ENCODE measurements at places on chromosomes 5 and 9. TPM values are rescaled to one million over a fixed set of nuclear protein-coding genes. Genes with fewer than 3 reads are reported as not detected.

DNA sequence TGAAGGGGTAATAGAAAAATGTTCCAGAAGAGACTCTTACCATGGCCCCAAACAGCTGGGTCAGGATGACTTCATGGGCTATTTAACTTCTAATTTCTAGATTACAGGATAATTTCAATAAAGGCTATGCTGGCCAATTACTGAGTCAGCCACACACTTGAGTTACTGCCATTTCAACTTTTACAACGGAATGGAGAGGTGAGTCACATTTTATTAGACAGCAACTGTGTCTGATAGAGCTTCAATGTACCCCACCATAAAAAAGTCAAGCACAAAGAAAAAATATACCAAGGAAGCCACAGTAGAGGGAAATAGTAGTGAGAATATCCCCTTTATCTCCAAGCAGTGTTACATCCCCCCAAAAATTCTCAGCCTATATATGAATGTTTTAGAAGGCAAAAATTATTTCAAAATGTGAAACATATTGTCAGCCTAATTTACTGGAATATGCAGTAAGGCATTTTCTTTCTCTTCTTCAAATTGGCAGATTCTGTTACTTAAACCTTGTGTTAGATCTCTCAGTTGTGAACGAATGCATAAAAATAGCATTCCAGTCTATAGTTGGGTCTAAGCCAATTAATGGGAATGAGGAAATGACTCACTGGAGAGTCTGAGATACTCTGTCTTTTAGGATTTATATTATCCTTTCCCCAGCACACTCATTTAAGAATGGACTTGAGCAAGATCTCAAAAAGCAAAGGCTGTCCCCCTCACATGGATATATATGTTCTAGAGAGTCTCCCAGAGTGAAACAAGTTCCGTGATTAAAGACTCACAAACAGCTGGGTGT, 47.1 kb upstream of the RAI14 start:
- H3K4me1 ChIP-seq, result peaks cover 28% of the 10 kb centered on the region
- no peaks in the 10 kb centered on the region for H3K27me3 ChIP-seq
- peak overlapping the region; percentile 56 for H3K27ac ChIP-seq
- DNase-seq, result peak; percentile 41
- H3K4me3 ChIP-seq, result no peak overlapping the region

GRCh38 chr9:92650839-92651621, 18.9 kb downstream of the IPPK start:
- H3K27me3 ChIP-seq, result no peaks in the 10 kb centered on the region
- no peak for DNase-seq
- no peak overlapping the region for H3K27ac ChIP-seq
- H3K4me3 ChIP-seq, result no peak overlapping the region
- no peaks in the 10 kb centered on the region for H3K4me1 ChIP-seq
- peaks cover 7% of the 10 kb centered on the region for H3K36me3 ChIP-seq

DNA sequence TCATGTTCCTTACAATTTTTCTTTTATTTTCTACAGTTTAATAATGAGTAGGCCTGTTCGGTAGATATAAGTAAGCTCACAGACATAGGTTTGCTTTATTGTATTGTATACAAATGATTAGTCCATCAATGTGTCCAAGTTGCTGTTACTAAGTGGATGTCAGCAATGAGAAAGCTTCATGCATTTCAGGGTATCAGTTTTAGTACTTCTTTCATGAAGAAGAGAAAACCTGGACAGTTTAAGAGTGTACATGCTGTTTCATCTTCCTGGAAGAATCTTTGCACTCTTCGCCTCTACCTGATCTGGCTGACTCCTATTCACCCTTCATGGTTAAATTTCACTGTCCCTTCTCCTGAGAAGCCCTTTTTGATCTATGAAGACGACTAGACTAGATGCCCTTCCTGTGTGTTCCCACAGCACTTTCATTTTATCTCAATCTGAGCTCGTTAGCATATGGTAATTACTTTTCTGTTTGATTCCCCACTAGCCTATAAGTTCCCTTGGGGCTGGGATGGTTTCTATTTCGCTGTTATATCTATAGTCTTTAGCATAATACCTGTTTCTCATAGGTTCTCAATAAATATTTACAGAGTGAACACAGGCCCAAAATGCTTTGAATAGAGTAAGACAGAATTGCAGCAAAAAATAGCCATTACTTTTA, 70.7 kb downstream of the CETN3 start:
- H3K27ac ChIP-seq, result no peak overlapping the region
- no peak for DNase-seq
- no peak overlapping the region for H3K4me3 ChIP-seq
- no peaks in the 10 kb centered on the region for H3K27me3 ChIP-seq
- no peaks in the 10 kb centered on the region for H3K4me1 ChIP-seq

DNA sequence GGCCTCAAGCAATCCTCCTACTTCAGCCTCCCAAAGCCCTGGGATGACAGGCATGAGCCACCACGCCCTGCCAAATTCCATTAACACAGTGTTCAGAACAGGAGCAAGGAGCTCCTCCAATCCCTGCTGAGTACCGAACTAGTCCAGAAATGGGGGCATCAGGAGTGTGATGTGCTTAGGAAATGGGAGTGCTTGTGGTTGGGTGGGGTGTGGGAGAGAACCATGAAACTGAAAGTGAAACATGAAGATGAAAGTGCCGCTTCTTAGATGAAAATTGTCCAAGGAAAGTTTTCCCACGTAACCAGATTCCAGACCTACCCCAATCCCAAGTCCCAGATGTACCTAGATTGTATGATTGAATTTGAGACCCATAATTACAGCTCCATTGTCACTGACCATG, 16.7 kb upstream of the ZNF131 start:
- H3K4me3 ChIP-seq, result no peak overlapping the region
- H3K27me3 ChIP-seq, result no peaks in the 10 kb centered on the region
- no peaks in the 10 kb centered on the region for H3K4me1 ChIP-seq
- no peak overlapping the region for H3K27ac ChIP-seq
- DNase-seq, result no peak
- H3K36me3 ChIP-seq, result no peaks in the 10 kb centered on the region

The PKN3 gene
- 37.9 TPM for total RNA-seq

The BTNL3 gene
- not detected for total RNA-seq

DNA sequence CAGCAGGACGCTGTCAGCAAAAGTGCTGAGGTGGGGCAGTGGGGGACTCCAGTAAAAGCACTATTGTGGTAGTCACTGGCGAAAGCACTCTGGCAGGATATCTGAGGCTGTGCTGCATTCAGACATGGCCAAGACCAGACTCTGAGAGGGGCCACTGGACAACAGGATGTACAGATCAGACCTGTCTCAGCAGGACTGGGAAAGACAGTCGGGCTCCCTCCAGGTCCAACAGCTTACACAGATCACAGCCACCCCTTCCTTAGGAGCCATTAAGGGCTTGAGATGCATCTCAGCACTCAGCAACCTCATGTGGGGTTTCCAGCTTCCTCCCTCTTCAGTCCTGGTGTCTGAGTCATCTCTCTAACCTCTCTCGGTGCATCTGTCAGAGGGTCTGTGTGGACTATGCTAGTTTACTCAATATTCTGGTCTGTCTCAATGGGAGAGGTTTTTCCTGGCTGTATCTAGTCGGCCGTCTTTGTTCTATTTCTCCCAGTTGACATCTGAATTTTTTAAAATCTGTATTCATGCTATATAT, 154.5 kb downstream of the CWC27 start:
- no peaks in the 10 kb centered on the region for H3K4me1 ChIP-seq
- DNase-seq, result no peak
- no peak overlapping the region for H3K4me3 ChIP-seq
- no peaks in the 10 kb centered on the region for H3K36me3 ChIP-seq
- no peak overlapping the region for H3K27ac ChIP-seq

GRCh38 chr5:14257995-14258403, 114.9 kb downstream of the TRIO start:
- H3K36me3 ChIP-seq, result no peaks in the 10 kb centered on the region

DNA sequence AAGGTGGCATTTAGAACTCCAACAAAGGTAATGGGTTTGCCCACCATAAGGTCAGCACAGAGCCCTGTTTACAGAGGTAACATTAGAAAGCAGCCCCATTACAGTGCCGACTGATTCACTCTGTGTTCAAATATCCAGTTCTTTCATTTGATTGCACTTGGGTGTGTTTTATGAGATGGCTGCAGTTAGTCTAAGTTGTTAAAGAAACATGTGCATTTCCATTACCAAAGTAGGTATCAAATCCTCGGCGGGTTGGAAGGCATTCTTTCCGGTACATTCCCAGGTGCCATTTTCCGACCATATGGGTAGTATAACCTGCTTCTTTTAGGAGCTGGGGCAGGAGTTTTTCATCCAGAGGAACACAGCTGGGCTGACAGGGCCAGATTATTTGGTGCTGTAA, 16.3 kb downstream of the ARSB start:
- no peaks in the 10 kb centered on the region for H3K36me3 ChIP-seq
- H3K4me3 ChIP-seq, result no peak overlapping the region
- H3K4me1 ChIP-seq, result no peaks in the 10 kb centered on the region

DNA sequence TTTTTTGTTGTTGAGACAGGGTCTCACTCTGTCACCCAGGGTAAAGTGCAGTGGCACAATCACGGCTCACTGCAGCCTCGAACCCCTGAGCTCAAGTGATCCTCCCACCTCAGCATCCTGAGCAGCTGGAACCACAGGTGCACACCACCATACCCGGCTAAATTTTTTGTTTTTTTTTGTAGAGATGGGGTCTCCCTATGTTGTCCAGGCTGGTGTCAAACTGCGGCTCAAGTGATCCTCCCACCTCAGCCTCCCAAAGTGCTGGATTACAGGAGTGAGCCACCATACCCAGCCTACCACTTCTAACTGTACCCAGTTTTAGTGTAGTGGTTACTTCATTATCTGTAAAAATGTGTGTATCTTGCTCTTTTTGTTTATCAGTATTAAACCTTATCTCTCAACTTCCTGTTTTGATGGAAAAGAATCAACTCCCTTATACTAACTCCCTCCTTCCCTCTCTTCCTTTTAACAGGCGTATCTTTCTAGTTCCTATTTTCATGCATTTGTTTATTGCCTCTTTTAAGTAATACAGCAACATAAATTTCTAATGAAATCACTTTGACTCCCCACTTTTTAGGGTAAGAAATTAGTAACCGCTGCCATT, 33.1 kb downstream of the GRAMD2B start:
- no peaks in the 10 kb centered on the region for H3K4me1 ChIP-seq
- no peak for DNase-seq
- 0 out of 2 replicates have a peak, but pooled peaks cover 6% of the 10 kb centered on the region for H3K36me3 ChIP-seq
- H3K27ac ChIP-seq, result no peak overlapping the region
- H3K4me3 ChIP-seq, result no peak overlapping the region

DNA sequence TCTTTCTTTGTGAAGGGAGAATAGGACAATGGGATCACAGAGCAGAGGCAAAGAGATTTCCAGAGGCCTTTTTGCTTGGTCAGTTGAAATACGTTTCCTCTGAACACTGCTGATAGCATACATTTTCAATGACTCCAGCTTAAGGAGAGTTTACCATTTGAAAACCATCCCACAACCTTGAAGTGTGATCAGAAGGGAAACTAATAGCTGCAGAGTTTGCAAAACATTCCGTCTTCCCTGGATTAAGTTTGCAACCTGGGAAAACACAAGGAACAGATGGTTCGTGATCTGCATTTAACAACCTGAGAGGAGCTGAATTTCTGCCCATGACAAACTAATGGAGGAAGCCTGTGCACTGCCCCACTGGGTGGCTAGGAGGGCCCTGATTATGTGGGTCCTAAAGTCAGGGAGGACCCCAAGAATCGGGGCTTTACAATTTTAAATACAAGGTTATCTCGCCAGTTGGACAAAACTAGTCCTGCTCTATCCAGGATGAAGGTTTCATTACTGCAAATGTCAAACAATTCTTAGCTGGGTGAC, 35.6 kb downstream of the MTX3 start:
- H3K4me1 ChIP-seq, result peaks cover 10% of the 10 kb centered on the region
- H3K4me3 ChIP-seq, result no peak overlapping the region
- DNase-seq, result no peak
- H3K27me3 ChIP-seq, result no peaks in the 10 kb centered on the region

The NTRK2 gene
- total RNA-seq, result not detected

- no peak overlapping the region for H3K27ac ChIP-seq
- no peaks in the 10 kb centered on the region for H3K27me3 ChIP-seq
- H3K36me3 ChIP-seq, result no peaks in the 10 kb centered on the region
- no peak overlapping the region for H3K4me3 ChIP-seq
Observed at GRCh38 chr5:54282876-54283275, 27.5 kb downstream of the ARL15 start.

The GFI1B gene
- total RNA-seq, result 0.20 TPM

- no peak for DNase-seq
- no peak overlapping the region for H3K4me3 ChIP-seq
- H3K4me1 ChIP-seq, result no peaks in the 10 kb centered on the region
- no peaks in the 10 kb centered on the region for H3K36me3 ChIP-seq
Observed at GRCh38 chr9:94533155-94533554, 21.7 kb upstream of the PCAT7 start.

DNA sequence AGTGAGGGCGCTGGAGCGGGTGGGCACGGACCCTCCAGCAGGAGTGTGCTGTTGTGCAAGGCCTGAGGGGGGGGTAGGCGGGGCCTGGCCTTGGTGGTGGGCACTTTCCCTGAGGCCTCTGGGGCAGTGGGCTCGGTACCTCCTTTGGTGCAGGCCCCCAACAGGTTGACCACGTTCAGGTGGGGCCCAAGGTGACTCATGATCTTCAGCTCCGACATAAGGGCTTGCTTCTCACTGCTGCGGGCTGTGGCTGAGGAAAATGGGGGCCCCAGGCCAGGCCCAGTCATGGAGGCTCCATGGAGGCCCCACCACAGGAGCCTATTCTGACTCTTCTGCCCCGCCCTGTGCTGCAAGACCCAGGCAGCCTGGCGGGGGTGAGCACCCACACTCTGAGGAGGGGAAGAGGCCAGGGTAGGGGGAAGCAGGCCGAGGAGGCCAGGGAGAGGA, 31.5 kb downstream of the PDGFRB start:
- H3K27ac ChIP-seq, result no peak overlapping the region
- no peaks in the 10 kb centered on the region for H3K27me3 ChIP-seq
- no peak overlapping the region for H3K4me3 ChIP-seq
- DNase-seq, result no peak
- peaks cover 9% of the 10 kb centered on the region for H3K4me1 ChIP-seq

DNA sequence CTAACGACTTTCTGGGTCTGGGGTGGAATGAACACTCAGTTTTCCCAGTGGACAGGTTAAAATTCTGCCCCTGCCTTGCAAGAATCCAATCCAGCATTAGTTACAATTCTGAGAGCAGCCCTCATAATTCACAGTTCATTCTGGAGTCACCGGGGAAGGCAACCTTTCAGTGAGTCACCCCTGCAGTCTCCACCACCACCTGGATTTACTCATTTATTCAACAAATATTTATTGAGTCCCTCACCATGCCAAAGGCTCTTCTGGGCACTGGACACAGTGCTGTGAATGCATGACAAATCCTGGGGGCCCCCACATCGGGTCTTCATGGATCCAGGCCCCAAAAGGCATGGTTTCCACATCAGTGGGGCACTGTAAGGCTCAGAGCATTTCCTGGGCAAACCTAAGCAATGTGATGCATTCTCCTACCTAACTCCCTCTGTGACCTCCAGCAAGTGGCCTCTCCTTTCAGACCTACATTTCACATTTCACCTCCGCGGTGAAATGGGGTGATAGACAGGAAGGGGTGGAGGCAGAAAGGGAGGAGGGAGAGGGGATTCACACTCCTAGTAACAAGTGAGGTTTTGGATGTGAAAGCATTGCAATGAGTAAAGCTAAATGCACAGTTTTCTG, 6.4 kb upstream of the MSX2 start:
- H3K4me1 ChIP-seq, result peaks cover 23% of the 10 kb centered on the region
- no peaks in the 10 kb centered on the region for H3K36me3 ChIP-seq
- H3K27ac ChIP-seq, result no peak overlapping the region
- no peak for DNase-seq
